ENCODE measurements at places on chromosomes 2 and 18.

GRCh38 chr18:39425172-39425850 lies 1859.7 kb upstream of the CELF4 start:
- no peak for DNase-seq

DNA sequence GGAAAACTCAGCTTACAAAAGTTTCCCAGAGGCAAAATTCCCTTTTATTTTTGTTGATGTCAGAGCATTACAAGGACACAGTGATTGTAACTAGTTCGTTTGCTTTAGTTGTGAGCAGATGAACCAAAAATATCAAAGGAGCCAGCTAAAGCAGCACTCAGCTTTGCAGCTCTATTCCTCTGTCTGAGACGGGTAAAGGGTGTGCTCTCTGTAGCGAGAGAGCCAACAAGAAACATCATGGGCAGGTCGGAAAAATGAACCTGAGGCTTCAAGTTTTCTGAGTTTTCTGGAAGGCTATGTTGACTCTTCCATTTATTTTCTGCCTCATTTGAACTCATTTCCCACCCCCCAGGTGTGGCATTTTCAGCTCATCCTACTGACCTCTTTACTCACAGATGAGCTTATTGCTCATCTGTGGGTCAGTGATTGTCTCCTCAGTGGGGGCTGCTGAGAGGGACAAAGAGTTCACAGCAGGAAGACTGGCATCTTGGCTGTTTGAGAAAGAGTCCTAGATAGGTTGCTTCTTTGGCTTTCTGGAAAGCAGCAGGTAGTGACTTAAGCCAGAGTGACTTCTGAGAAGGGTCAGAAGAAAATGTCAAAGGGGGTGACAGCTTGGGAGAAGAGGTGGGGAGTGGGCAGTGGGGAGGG lies 66.6 kb upstream of the EPC2 start:
- no peak for DNase-seq

- DNase-seq = no peak
Observed at GRCh38 chr2:146981921-146982320, 862.9 kb upstream of the ACVR2A start.

- no peak for DNase-seq
Observed at GRCh38 chr2:222034058-222034457, 264.7 kb downstream of the PAX3 start.

- no peak for DNase-seq
Observed at GRCh38 chr18:30967701-30968100, 74.8 kb downstream of the DSC3 start.

DNA sequence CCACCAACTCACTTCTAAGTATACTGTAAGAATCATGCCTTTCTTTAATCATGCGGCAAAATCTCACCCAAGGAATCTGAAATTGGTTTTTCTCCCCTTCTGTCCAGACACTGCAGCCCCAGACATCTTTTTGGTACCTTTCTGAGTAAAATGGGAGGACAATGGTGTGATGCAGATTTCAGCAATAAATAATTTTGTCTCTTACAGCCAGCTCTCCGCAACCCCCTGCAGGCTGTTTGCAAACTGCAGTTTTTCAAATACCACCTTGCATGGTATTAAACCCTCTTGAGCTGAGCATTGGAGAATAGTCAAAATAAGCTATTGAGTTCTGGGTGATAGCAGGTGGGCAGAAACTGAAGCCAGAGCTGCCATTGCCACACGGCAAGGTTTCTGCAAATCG lies 32.2 kb downstream of the GPR39 start:
- DNase-seq = no peak

- DNase-seq = no peak
Observed at GRCh38 chr2:170258382-170258781, 80.4 kb downstream of the MYO3B start.

DNA sequence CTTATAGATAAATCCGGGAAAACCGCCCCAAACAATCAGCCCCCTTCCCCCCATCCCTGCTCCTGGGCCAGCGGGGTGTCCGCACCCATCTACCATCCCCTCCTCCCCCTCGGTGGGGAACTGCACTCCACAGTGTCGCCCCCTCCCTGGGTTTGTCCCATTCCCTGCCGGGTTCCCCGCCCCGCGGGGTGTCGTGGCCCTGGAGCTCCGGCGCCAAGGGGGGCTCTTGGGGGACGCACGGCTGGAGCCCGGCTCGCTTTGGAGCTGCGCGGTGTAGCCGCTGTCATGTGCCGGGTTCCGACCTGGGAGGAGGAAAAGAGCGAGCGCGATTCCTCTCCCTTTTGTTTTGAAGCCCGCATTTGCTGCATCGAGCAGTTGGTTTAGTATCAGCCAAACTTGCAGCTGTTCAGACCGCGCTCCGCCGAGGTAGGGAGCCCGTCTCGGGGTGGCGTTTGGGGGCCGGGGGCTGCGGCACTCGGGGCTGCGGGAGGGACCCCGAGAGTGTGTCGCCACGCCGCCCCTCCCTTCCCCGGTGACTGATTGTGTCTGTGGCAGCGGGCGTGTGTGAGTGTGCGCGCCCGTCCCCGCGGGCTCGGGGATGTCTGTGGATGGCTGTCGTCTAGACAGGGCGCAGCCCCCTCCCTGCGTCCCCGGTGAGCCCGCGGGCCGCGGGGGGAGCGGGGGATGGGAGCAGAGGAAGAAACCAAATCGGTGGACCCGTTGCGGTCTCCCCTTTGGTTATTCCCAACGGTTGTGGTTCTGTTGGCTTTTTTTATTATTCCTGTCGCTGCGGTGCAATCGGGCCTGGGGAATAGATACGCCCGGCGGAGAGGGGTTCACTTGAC lies 797 bp downstream of the CTIF start:
- DNase-seq = peak; percentile 73

DNA sequence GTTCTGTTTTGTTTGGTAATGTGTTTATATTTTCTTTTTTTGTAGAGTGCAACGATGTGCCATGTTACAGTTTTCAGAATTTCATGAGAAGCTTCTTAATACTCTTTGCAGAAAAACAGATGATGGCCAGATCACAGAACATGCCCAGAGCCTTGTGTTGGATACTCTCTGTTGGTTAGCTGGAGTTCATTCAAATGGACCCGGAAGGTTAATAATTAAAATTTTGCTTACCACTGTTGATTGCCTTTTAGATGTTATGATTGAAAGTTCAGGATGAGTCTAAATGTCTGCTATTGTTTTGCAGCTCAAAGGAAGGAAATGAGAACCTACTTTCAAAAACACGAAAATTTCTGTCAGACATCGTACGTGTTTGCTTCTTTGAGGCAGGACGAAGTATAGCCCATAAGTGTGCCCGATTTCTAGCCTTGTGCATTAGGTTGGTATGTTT lies 85.2 kb downstream of the BIRC6 start:
- DNase-seq = no peak

DNA sequence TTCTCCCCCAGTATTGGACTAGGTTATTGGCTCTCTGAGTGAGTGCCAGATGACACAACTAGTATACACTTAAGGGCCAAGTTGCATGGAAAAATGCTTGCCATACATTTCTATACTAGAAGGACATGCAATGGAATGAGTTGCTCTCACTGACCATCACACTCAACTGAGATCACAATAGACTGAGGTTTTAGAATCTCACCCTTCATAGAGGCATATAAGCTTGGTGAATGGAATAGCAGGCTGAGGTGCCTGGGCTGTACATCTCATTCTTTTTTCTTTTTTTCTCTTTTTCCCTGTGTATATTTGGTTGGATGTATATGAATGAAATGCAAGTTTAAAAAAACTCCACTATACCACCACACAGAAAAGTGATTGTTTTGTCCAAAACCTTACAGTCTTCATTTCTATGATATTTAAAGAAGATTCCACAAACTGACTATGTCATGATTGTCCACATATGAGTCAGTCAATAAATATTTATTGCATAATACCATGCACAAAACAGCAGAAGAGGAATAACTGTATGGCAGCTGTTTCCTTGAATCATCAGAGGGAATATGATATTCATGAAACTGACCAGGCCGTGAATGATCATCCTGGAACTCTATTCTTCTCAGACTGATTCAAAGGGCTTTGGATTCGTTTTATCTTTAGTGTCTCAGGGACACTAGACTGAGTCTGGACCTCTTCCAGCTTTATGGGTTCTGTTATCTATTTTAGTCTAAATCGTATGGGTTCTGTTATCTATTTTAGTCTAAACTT lies 122.6 kb upstream of the STK17B start:
- DNase-seq = no peak

DNA sequence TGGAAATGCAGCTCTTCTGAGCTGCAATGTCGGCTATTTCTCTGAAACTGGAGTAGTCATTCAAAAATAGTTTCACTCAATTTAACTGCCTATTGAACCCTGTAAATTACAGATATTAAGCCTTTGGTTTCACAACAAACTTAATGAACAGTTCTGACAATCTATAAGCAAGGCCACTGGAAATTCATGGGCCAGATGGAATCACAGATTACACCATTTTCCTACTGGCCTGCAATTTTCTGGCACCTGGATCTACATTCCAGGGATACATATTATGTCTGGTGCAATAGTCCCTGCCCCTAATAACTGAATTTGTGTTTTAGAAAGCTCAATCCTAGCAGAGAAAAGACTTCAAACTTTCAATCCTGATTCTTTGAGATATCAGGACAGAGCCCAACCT lies 551.7 kb downstream of the RNF144A start:
- DNase-seq = no peak

DNA sequence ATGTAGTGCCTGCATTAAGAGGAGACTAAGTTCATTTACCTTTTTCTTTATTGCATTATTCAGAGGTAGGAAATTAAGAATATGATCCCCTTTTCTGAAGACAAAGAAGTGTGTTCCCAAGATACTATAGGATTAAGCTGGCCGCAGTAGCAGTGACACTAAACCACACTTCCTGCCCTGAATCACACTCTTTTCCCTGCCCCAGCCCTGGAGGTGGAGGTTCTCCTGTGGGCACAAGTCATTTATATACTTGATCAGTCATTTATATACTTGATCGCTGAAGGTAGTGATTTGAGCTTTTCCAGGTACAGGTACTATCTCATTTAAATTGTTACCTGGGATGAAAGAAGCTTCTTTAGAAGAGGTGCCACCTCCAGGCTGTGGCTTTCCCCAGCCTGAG lies 78.6 kb downstream of the ARMC9 start:
- DNase-seq = no peak

DNA sequence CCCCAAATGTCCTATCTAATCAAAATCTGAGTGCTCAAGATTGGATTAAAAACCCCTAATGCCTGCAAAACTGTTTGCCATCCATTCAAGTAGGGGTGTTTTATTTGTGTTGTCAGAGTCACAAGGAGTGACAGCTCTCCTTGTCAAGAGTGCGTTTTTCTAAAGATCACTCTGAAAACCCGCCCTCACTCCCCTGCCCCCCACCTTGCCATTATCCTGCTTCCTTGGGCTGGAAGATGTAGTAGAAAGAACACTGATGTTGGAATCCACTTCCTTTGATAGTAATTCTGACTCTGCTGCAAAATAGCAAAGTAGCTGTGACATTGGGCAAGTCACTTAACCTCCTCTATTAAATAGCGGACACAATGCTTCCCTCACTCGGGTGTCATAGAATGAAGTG lies 155.6 kb downstream of the TSN start:
- no peak for DNase-seq

Data from activated CD8-positive, alpha-beta memory T cell treated with anti-CD3 and anti-CD28 coated beads for 24 hours (primary cell).